ENCODE measurements at places on chromosomes 12 and 14. TPM values are rescaled to one million over a fixed set of nuclear protein-coding genes. Genes with fewer than 3 reads are reported as not detected.

Gene ADAMTS20
- not detected for total RNA-seq

Gene POTEM
- not detected for total RNA-seq

Gene KRT83
- 7.2 TPM for total RNA-seq

Gene HRK
- total RNA-seq: 1.1 TPM

Gene ADCY6
- total RNA-seq: 15.8 TPM

Gene IL22
- not detected for total RNA-seq

Gene ACOT4
- total RNA-seq: 2.5 TPM

Gene INHBE
- 0.11 TPM for total RNA-seq

Gene INHBC
- total RNA-seq: not detected

Gene TMBIM6
- 492 TPM for total RNA-seq

Gene ARG2
- total RNA-seq: 2.2 TPM

Gene TAS2R7
- not detected for total RNA-seq

Gene OAS2
- total RNA-seq: 0.63 TPM

Gene ACAD10
- 9.9 TPM for total RNA-seq

Gene R3HDM2
- 7.3 TPM for total RNA-seq

Gene MLF2
- total RNA-seq: 261 TPM

Gene BIN2
- 0.17 TPM for total RNA-seq

Gene ADCY4
- not detected for total RNA-seq

Gene DDN
- total RNA-seq: 0.48 TPM

Gene HOXC12
- not detected for total RNA-seq

All from A549 treated with GW870086 at 1 μM for 4 hours (cell line).